ENCODE measurements at places on chromosomes 3 and 15. TPM values are rescaled to one million over a fixed set of nuclear protein-coding genes. Genes with fewer than 3 reads are reported as not detected.
A peak's percentile ranks its signal among the peaks of the same experiment; 100 is the strongest.

- peaks cover 22% of the 10 kb centered on the region for H3K4me1 ChIP-seq
- H3K27me3 ChIP-seq: no peaks in the 10 kb centered on the region
- no peak overlapping the region for H3K4me3 ChIP-seq
- peak overlapping the region; percentile 50 for H3K27ac ChIP-seq
- DNase-seq: peak; percentile 83
Measured at GRCh38 chr3:53806182-53807116, 39.8 kb downstream of the CHDH start.

GRCh38 chr3:125108833-125109535, 53.2 kb upstream of the HEG1 start:
- H3K4me3 ChIP-seq: no peak overlapping the region
- no peaks in the 10 kb centered on the region for H3K36me3 ChIP-seq
- H3K27ac ChIP-seq: no peak overlapping the region

DNA sequence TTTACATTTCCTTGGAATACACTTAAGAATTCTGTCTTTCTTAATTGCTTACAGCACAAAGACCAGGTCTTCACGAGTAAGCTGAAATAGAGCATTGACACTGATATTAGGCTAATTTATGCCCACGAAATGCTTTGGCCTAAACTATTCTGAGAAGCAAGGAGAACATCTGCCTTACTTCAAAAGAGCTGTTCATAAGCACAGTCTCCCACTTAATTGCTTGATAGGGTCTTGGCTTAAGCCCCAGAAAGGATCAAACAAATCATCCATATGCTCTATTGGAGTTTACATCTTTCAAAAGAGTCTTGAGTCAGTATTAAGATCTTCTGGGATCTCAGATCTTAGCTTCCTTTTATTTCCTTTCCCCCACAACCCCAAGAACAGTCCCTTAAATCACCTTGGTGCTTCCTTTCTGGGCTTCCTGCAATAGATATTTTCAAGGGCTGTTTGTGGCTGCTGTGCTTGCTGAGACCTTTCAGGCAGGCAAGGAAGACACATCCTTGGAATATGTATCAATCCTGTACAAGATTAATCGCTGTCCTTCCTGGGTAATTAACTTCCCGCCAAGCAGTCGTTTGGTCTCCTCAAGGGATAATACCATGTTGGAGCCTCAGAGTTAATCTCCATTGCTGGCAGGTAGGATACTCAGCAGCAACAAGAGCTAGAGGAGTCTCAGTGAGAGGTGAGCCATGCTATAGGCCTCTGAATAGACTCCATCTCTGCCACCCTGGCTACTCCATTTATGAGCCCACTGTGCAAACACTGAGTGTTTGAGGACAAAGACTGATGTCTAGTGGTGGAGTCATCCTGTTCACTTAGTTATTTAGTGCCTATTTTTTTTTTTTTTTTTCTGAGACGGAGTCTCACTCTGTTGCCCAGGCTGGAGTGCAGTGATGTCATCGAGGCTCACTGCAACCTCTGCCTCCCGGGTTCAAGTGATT, 37.1 kb downstream of the TMEM158 start:
- H3K27ac ChIP-seq: no peak overlapping the region
- DNase-seq: no peak
- peaks cover 4% of the 10 kb centered on the region for H3K27me3 ChIP-seq
- H3K36me3 ChIP-seq: no peaks in the 10 kb centered on the region

- no peaks in the 10 kb centered on the region for H3K4me1 ChIP-seq
- H3K4me3 ChIP-seq: no peak overlapping the region
- H3K27ac ChIP-seq: no peak overlapping the region
- no peak for DNase-seq
Measured at GRCh38 chr3:104578558-104578957, 788.2 kb upstream of the ALCAM start.

- H3K27ac ChIP-seq: no peak overlapping the region
- H3K4me3 ChIP-seq: no peak overlapping the region
- no peak for DNase-seq
Measured at GRCh38 chr3:22779737-22780136, 423.4 kb upstream of the UBE2E2 start.

DNA sequence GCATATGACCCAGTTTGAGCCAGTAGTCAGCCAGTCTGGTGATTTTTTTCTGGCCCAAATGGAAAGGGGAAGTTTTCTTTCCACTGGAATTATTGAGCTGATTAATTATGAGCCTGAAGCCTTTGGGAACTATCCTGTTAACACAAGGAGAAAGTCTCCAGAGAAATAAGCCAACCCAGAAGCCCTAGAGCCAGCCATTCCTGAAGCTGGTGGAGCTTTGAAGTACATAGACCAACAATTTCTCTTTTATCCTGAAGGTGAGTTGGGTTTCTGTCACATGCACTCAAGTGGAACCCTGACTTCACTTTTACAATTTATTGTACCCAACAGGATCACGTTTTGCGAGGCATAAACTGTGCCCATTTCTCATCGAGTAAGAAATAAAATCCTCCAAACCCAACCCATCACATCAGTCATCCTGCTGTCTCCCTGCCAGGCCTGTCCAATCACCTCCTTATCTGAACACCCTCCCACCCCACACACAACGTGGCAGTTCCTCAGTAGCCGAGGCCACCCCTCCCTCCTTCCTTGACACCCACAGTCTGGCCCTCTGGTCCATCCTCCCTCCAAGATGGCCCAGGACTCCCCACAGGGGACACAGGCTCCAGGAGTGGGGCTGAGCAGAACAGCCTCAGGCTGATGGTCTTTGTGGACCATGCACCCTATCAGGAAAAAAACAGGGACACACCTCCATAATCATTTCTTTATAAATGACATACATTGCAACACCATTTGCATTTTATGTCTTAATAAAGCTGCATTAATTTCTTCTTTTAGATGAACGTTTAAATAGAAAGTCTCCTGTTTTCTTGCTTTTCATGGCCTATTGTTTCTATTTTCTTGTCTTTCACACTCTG, 55.7 kb upstream of the GATA2 start:
- peak; percentile 66 for DNase-seq
- peaks cover 37% of the 10 kb centered on the region for H3K4me1 ChIP-seq
- H3K36me3 ChIP-seq: no peaks in the 10 kb centered on the region
- H3K27me3 ChIP-seq: no peaks in the 10 kb centered on the region
- peak overlapping the region; percentile 22 for H3K4me3 ChIP-seq

The CIDEC gene
- total RNA-seq: not detected

The MCF2L2 gene
- total RNA-seq: 0.89 TPM

The PPARG gene
- 4.4 TPM for total RNA-seq

The IQCH gene
- total RNA-seq: 1.9 TPM

The TERC gene
- 0.86 TPM for total RNA-seq
